ENCODE measurements at places on chromosomes 7 and 10.

DNA sequence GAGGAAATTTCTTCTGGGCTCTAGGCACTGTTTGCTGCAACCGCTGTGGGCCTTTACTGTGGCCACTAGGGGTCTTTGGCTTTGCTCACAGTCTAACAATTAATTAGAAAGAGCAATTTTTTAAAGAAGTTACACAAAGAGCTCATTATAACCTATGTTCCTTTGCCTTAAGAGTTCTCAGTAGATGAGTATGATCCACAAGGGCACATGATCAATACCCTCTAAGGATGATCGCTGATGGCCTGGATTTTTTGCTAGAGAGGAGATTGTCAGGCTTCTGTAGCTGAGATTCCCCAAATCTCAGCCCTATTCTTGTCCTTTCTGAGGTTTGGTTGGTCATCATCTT lies 80.8 kb upstream of the RHOBTB1 start:
- no peaks in the 10 kb centered on the region for H3K36me3 ChIP-seq
- H3K27me3 ChIP-seq, result no peaks in the 10 kb centered on the region
- peak; percentile 37 for DNase-seq
- H3K4me1 ChIP-seq, result peaks cover 7% of the 10 kb centered on the region
- no peak overlapping the region for H3K4me3 ChIP-seq

GRCh38 chr7:69218576-69218975 lies 379.7 kb upstream of the AUTS2 start:
- no peak overlapping the region for H3K27ac ChIP-seq
- no peak for DNase-seq
- H3K4me3 ChIP-seq, result no peak overlapping the region
- H3K27me3 ChIP-seq, result peaks cover 82% of the 10 kb centered on the region
- no peaks in the 10 kb centered on the region for H3K4me1 ChIP-seq
- H3K36me3 ChIP-seq, result no peaks in the 10 kb centered on the region

DNA sequence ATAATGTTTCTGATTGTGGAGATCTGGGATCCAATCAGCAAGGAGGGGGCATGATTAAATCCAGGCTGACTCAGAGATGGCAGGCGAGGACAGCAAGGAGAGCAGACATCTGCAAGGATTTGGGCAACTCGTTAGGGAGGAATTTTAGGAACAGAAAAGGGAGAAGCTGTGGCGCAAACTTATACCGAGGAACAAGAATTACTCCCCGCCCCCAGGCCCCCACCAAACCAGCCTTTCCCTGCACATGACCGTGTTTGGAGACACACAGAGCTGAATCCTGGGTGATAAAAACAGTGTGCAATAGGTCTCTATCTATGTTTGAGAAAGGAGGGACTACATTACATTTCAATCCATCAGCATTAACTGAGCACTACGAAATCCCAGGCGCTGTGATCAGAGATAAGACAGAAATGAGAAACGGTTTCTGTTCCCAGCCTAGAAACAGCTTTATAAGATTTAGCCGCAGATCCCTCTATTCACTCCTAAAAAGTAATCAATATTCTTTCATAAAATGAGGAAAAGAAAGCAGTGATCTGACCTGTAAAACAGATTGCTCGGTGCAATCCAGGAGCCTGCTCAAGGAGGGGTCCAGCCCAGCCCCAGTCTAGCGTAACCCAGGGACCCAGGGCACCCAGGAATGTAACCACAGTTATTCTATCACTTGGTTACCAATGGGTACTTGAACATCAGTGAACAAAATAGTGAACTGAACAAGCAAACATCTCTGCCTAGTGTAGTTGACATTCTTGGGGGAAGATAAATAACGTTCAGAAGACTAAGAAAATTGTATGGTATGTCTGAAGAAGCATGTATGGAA lies 37.2 kb upstream of the RAPGEF5 start:
- no peak for DNase-seq
- H3K36me3 ChIP-seq, result no peaks in the 10 kb centered on the region
- H3K4me1 ChIP-seq, result peaks cover 31% of the 10 kb centered on the region
- no peak overlapping the region for H3K4me3 ChIP-seq

- no peaks in the 10 kb centered on the region for H3K27me3 ChIP-seq
- H3K36me3 ChIP-seq, result no peaks in the 10 kb centered on the region
- no peak for DNase-seq
- no peak overlapping the region for H3K4me3 ChIP-seq
Measured at GRCh38 chr7:142328551-142328950, 70.7 kb upstream of the PRSS58 start.
